ENCODE measurements at places on chromosomes 5 and 9.

DNA sequence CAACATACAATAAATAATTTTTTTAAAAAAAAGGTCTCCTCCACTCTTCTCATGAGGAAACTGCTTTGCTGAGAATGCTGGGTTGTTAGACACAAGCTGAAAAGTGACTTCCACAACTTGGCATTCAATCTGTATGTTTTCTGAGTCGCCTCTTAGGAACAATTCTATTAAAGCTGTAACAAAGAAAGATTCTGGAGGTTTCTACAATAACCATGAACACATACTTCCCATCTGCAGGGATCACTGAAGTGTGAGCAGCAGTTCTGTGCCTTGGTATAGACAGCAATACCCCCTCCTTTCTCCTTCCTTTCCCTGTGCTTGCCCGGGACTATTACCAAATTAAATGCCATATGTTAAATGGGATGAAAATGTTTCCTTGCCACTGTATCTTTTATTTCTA lies 1.5 kb downstream of the DIRAS2 start:
- DNase-seq, result no peak

DNA sequence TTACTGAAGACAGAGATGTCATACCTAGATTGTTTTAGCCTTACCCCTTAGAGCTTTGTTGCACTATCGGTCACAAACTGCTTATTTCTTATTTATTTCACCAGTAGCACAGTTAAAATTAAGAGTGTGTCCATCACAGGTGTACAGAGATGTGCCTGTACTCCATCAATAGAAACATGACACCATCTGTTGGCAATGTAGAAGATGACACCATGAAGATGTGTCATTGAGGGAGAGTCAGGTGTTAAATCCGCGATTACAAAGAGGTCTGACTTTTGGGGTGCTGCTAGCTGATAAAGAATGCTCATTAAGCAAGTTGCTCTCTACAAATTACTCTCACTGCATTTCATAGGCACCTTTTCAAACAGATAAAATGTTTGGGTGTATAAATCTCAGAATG lies 164.4 kb downstream of the SMARCA2 start:
- DNase-seq, result no peak

GRCh38 chr9:107127608-107128007 lies 155.5 kb upstream of the RAD23B start:
- no peak for DNase-seq

DNA sequence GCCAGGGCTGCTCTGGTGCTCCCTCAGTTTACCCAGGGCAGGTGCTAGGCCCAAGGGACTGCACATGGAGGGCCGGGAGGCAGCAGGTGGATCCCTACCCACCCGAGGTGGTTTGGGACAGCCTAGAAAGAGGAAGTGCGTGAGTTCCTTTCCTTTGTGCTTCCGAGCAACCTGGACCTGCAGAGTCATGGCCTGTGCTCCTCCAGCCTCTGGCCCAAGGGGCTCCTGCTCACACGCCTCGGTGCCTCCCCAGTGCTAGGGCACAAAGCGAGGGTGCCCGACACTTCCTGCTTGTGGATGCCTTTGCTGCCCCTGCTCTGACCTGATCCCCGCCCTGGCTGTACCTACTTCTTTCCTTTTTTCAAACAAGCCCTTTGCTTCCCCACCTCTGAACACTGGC lies 79.3 kb downstream of the RXRA start:
- peak; percentile 61 for DNase-seq

DNA sequence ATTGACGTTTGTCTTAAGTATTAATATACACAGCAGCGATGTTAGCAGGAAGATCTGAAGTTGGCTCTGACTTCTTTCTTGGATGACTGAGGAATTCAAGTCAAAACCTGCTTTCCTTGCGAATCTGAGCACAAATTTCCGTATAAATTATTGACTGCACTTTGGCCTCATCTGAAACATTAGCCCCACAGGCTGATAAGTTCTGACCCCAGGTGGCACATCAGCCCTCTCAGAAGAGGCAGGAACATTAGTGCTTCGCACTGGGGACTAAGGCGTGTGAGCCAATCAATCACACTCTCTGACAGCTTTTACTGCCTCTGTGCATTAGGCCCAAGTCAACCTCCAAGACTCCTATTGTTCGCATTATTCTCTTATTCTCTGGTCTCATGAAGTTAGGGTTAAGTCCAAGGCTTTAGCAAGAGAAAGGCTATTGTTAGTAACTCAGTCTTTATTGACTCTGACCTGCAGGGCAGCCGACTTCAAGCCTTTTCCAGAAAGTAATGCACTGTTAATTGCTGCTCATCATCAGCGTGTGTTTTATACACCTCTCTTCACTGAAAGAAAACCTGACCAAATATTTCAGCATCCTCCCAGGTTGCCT lies 84.2 kb downstream of the ZNF608 start:
- DNase-seq, result no peak

DNA sequence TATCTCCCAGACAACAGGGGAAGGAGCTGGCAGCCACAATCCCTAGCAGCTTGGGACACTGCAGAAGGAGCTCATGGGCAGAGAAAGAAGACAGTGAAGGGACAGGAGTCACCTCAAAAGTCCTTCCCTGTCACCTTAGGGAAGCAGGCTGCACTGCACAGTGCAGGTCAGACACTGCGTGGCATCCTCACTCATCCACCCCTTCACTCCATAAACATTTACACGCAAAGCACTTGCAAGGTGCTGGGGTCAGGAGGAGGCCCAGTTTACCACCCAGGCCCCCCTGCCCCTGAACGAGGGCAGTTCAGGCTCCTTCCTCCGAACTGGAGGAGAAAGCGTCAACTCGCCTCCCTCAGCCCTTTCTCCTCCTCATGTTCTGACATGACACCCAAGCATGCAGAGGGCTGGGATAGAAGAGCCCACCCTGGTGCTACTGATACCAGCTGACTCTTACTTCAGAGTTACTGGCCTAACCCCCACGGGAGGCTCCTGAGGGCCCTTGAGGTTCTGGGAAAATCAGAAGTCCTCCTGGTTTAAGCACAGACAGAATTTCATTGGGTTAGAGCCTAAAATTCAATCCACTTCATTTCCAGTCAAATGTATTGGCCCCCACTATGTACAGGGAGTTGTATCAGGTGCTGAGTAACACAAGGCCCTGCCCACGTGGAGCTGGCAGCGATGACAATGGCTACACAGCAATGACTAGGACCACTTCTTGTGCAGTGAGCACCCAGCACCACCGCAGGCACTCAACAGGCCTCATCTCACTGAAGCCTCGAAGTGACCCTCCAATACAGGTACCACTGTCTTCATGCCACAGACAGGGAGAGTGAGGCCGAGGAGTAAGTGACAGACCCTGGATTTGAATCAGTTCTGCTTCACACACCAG lies 70.4 kb downstream of the RAPGEF1 start:
- no peak for DNase-seq

GRCh38 chr9:131304676-131305355 lies 15.3 kb downstream of the PLPP7 start:
- DNase-seq, result no peak

- DNase-seq, result no peak
Measured at GRCh38 chr5:132056610-132057497, 3.6 kb upstream of the IL3 start.

DNA sequence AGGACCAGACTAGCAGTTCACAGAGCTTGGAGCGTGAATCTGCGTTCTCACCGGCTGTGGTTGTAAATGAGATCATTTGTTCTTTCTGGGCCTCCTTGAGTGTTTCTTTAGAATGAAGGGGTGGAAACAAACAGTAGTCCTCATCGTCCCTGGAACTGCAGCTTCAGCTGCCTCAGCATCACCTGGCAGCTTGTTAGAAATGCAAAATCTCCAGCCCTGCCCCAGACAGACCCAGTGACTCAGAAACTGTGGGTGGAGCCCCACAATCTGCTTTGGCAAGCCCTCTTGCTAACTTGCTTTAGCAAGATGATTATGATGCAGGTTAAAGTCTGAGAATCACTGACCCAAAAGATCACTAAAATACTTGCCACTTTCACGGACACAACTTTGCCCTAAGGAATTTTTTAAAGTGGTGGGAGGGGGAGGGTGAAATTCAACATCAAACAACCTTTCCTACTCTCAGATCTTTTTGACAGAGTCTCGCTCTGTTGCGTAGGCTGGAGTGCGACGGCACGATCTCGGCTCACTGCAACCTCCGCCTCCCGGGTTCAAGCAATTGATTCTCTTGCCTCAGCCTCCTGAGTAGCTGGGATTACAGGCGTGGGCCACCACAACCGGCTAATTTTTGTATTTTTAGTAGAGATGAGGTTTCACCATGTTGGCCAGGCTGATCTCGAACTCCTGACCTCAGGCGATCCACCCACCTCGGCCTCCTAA lies 86.0 kb downstream of the BRINP1 start:
- DNase-seq, result no peak

DNA sequence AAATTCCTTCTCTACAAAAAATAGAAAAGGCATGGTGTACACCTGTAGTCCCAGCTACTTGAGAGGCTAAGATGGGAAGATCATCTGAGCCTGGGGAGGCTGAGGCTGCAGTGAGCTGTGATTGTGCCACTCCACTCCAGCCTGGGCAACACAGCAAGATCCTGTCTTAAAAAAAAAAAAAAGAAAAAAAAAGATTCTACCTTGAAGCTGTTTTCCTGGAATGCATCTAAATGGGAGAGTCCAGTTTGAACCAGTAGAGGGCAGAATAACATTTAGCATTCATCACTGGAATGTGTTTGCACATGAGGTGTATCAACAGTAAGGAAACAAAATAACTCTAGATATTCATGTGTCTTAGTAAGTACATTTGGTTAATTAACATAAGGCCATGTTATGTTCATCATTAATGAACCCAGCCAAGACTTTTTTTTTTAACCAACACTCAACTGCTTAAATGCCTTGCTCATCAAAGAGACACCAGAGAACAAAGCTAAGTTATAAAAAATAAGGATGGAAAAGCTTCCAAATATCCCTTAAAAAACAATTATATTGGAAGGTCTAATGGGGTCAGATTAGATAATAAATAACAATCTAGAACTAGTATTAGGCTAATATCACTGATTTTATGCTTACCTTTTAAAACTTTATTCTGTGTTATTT lies 16.1 kb downstream of the IFNE start:
- DNase-seq, result peak; percentile 70

GRCh38 chr5:140806834-140807775 lies at the start of gene PCDHA4:
PCDHA4 (plus strand) TSS chr5:140807068.
- DNase-seq, result peak; percentile 3

GRCh38 chr5:135150767-135151166 lies 116.7 kb upstream of the PITX1 start:
- DNase-seq, result no peak

DNA sequence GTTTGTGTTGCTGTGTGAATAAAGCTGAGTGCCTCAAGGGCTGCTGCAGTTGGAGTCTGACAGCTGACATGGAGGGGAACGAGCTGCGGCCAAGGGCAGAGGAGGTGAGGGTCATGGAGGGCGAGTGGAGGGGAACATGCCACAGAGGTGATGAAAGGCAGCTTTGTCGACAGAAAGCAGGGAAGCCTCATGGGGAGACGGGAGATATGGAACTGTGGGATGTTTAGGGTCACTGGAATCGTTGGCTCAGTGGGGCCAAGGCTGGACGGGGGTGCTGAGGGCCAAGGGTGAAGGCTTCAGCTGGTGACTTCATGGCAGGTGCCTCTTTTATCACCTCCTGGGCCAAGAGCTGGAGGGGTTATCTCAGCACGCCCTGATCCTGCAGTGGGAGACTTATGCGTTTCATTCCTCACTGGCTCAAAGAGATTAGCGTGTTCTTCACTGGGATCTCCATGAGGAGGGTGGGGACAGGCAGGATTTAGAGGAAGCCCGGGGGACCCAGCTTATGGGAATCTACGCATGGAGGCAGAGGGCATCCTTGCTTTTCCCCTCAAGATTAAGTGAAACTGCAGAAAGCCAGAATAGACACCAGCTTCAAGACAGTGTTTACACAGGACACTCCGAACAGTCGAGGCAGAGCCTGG lies 42.2 kb downstream of the FAM240B start:
- DNase-seq, result no peak

GRCh38 chr5:11958321-11958720 lies 54.1 kb upstream of the CTNND2 start:
- no peak for DNase-seq

- DNase-seq, result no peak
Measured at GRCh38 chr9:134301387-134302129, 24.7 kb upstream of the RXRA start.

GRCh38 chr5:36722900-36723299 lies 116.5 kb downstream of the SLC1A3 start:
- DNase-seq, result no peak

GRCh38 chr5:135486131-135487036 lies 34.2 kb upstream of the TIFAB start:
- DNase-seq, result no peak

DNA sequence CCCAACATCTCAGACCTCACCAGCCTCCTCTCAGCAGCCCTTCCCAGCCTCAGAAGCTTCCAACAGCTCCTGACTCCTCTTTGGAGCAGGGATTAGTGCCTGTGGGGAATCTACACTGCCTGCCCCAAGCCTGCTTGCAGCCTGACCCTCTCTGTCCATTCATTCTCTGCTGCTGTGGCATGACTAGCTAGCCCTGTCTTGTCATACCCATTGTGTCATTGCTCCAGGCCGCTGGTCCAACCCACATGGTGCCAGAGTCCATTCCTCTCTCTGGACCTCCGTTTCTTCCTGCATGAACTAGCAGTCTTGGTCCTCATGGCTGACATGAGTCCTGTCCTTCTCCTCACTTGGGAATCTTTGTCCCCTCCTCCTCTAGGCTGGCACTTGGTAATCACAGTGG lies 12.8 kb upstream of the RXRA start:
- DNase-seq, result no peak

DNA sequence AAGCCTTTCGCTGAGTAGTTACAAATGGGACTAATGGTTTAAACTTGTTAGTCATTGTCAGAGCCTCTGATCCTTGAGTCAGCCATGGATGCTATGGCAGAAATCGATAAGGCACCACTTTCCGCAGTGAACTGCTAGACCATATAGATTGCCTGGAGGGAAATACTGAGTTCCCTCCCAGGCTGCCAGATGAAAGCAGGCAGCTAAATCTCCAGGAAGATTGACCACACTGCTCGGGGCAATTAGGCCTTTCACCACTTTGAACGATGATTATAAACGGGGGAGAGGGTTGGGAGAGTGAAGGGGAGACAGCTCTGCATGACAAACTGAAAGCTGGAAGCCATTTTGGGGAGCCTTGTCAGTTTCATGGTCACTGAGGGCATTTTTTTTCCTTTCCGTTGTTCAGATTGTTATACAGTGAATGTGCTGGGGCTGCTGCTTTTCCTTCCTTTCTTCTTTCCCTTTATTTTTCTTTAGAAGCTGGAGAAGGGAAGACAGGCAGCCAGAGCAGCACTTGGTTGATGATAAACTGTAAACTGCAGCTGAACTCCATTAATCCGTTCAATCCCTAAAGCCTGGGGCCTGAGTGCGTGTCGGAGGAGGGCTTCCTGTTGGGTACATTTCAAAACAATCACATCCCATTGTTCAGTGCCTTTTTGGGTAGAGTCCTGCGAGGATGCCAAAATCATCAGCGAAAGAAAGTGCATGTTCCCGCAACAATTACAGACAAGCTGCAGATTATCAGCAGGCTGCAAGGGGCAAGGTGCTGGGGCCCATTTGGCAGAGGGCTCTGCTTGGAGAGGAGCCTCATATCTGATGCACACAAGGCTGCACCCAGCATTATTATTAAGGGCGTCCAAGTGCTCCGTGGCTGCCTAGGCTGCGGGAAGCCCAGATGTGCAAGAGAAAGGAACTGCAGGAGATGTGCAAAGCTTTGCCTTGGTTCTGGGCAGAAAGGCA lies 308.4 kb downstream of the PSAT1 start:
- DNase-seq, result no peak

- no peak for DNase-seq
Measured at GRCh38 chr5:125455041-125455440, 708.6 kb upstream of the ZNF608 start.
